ENCODE measurements at places on chromosomes 1 and 21. TPM values are rescaled to one million over a fixed set of nuclear protein-coding genes. Genes with fewer than 3 reads are reported as not detected.

- no peak overlapping the region for H3K27ac ChIP-seq
- no peaks in the 10 kb centered on the region for H3K4me1 ChIP-seq
- no peak for DNase-seq
- no peaks in the 10 kb centered on the region for H3K27me3 ChIP-seq
- H3K36me3 ChIP-seq = no peaks in the 10 kb centered on the region
- no peak overlapping the region for H3K4me3 ChIP-seq
Measured at GRCh38 chr1:237759377-237759776, 131.3 kb downstream of the ZP4 start.

DNA sequence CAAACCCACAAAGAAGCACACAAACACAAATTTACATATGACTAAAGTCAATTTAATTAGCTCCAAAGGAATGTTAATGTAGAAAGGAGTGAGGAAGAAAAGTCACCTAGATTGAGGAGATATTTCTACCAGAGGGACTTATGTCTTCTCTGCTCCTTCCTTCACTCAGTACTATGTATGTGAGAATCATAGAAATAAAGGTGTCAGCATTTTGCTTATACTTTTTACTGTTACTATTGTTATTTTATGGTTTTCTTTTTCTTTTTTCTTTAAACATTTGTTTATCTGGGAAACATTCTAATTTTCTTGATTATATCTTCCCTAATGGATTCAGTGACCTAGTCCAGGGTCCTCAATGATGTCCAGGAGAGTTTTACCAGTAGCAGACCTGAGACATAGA lies 511.9 kb upstream of the NCAM2 start:
- no peak overlapping the region for H3K4me3 ChIP-seq
- H3K36me3 ChIP-seq = no peaks in the 10 kb centered on the region
- no peaks in the 10 kb centered on the region for H3K4me1 ChIP-seq
- no peaks in the 10 kb centered on the region for H3K27me3 ChIP-seq

DNA sequence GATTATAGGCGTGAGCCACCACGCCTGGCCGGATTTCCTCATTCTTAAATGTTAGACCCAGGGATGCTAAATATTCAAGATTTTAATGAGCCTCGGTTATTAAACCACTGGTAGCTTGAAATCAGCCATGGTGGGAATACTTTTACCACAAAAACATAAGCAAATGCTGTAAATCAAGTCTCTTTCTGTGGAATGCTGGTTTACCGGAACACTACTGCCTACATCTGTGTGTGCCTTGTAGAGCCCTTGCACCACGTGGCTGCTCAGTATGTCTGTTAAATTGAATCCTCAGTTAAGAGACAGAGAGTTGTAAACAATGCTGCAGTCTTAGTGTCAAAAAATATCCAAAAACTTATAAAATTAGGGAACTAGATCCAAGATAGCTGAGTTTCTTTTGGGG lies 26.8 kb upstream of the CNN3 start:
- H3K27ac ChIP-seq = no peak overlapping the region
- H3K27me3 ChIP-seq = no peaks in the 10 kb centered on the region
- H3K4me3 ChIP-seq = no peak overlapping the region
- no peaks in the 10 kb centered on the region for H3K4me1 ChIP-seq
- DNase-seq = no peak
- H3K36me3 ChIP-seq = no peaks in the 10 kb centered on the region

The CLEC20A gene
- total RNA-seq = not detected

The PAQR6 gene
- total RNA-seq = 7.3 TPM

Data from activated CD4-positive, alpha-beta T cell treated with anti-CD3 and anti-CD28 coated beads, Interleukin-2, amount 10 ng/mL, durations not matched to agents 7 days and 5 days (primary cell).